Inflammatory macrophage treated with lipopolysaccharide for 1 hour (primary cell): ENCODE measurements at places on chromosomes 13 and 19.

DNA sequence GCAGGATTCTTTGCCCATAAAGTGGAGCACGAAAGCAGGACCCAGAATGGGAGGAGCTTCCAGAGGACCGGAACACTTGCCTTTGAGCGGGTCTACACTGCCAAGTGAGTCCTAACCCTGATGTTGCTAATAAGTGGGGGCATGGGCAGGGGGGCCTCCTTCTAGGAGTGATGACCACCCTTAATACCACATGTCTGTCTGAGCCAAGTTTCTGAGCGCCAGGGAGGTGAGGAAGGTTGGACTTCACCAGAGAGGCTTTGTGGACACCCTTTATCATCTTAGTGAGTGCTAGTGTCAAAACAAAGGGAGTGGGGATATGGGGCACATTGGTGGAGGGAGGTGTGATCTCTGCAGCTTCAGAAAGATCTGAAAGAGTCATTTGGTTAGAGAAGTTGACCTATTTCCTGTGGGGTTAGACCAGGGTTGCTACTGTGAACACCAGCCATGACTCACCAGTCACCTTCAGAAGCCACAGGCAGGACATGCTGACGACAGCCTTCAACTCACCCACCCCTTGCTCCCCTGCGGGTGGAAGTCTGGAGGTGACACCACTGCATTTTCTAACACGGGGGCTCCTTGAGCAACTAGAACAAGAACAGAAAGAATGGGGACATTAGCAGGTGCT, 8.8 kb downstream of the ALOX5AP start:
- DNase-seq: peak; percentile 80

GRCh38 chr19:12092956-12093355, 28.4 kb downstream of the ZNF844 start:
- DNase-seq: no peak

DNA sequence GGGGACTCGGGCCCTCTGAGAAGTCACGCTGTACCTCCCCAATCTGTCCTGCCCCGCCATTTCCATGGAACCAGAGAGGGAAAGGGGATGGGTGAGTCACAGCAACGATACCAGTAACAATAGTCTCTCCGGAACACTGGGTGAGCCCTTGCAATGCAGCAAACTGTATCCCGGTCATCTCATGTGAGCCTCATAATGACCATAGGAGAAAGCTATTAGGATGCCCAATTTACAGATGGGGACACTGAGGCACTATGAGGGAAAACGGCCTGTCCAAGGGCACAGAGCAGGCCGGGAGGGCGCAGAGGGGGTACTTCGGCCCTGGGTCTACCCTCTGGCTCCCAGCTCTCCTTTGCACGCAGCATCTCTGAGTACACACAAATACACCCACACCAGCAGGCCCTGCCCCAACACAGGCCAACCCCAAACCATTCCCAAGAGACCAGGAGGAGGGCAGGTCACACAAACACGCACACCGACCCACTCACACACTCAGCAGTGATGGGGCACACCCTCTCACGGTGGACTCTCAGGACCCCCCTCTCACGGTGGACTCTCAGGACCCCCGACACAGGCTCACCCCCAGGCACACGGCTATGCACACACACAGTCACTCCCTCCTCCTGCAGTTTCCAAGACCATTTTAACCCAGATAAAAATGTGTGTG, 18.2 kb downstream of the LRRC4B start:
- DNase-seq: no peak

- no peak for DNase-seq
Measured at GRCh38 chr13:76929851-76930374, 18.4 kb upstream of the ACOD1 start.

DNA sequence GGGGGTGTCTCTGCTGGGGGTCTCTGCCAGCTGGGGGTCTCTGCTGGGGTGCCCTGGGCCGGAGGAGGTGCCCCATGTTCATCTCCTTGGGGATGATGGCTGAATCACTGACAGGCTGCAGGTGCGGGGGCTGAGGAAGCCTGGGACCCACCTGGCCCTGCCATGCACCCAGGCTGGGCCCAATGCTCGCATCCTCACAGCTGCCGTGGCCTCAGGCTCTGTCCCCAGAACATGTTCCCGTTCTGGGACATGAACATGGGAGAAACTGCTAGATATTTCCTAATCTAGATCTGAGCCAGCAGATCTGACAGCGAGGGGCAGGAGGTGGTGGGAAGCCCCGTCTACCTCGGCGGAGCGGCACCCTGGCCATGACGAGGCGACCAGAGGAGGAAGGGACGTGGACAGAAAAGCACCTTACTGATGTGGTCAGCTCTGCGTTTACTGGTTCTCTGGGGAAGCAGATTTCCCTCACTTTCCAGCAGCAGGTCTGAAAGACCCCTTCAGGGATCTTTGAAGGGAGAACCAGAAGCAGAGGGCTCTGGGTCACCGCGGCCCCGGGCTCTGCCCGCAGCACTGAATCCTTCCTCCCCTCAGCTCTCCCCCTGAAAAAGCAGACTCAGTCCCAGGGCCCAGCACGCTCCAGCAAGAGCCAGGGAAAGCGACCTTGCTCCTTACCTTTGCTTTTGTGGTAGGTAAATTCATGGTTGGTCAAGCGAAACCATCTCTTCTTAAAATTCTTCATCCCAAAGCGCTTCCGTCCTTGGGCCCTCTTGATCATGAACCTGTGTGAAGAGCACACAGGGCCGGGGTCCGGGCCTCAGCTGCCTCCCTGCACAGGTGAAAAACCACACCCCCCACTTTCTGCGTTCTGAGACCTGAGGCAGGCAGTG, 26.5 kb upstream of the C13orf46 start:
- no peak for DNase-seq

DNA sequence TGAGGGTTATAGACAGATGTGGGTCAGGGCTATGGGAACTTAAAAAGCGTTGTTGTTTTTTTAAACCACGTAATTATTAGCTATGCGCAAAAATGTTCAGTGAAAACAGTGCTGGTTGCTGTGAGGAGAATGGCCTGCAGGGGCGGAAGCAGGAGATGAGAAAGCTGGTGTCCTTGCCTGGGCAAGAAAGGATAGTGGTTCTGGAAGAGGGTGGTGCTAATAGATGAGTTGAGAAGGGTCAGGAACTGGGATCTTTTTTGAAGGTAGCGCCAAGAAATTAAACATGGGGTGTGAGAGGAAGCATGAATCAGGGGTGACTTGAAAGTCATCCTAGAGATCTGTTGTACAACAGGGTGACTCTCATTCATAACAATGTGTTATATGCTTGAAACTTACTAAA, 4.8 kb upstream of the SMG9 start:
- peak; percentile 30 for DNase-seq

DNA sequence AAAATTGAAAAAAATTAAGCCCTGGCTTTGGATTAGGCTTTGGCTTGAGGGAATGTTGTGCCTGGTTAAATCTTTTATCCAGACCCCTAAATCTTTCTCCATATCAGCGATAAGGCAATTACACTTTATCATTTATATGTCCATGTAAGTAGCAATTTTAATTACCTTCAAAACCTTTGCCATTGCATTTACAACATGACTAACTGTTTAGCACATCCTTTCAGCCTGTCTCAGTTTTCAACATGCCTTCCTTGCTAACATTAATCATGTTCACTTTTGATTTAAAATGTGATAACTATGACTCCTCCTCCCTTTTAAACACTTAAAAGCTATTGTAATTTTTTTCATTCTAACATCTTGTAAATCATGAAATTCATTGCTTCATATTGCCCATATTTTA, 583.7 kb downstream of the SLITRK1 start:
- no peak for DNase-seq

DNA sequence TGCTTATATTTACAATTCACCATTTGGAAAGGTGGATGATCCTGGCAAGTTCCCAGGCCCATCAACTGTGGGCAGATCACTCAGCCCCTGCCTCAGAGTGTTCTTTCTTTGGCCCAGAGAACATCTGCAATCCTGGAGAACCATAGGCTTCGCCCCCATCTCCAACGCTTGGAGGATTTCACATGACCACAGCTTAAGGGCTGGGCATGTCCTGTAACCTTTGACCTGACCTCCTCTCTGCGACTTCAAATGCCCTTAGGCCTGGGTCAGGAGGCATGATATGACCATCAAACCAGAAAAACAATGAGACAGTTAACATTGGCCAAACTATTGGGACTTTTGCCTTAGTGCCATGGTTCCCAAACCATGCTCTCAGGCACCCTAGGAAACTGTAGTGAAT, 7.2 kb upstream of the MBNL2 start:
- DNase-seq: no peak

GRCh38 chr13:95650696-95651095, 6.2 kb upstream of the DZIP1 start:
- peak; percentile 82 for DNase-seq

DNA sequence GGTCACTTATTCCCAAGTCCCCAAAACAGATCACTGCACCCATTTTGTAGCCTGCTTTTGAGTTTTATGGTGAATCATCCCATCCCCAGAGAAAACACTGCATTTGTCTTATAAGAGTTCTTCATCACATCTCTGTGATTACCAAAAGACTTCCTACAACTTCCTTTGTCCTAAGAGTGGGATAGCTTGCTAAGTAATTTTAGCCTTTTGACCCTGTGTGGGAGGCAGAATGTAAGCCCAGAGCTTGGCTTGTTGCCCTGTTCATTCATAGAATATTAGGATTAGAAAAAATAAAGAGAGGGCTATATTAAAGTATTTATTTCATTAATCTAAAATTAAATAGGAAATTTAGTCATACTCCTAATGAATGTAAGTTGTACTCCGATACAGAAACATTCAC, 213.3 kb downstream of the MZT1 start:
- DNase-seq: no peak

GRCh38 chr19:2517881-2518601, 42.1 kb downstream of the GADD45B start:
- DNase-seq: no peak

DNA sequence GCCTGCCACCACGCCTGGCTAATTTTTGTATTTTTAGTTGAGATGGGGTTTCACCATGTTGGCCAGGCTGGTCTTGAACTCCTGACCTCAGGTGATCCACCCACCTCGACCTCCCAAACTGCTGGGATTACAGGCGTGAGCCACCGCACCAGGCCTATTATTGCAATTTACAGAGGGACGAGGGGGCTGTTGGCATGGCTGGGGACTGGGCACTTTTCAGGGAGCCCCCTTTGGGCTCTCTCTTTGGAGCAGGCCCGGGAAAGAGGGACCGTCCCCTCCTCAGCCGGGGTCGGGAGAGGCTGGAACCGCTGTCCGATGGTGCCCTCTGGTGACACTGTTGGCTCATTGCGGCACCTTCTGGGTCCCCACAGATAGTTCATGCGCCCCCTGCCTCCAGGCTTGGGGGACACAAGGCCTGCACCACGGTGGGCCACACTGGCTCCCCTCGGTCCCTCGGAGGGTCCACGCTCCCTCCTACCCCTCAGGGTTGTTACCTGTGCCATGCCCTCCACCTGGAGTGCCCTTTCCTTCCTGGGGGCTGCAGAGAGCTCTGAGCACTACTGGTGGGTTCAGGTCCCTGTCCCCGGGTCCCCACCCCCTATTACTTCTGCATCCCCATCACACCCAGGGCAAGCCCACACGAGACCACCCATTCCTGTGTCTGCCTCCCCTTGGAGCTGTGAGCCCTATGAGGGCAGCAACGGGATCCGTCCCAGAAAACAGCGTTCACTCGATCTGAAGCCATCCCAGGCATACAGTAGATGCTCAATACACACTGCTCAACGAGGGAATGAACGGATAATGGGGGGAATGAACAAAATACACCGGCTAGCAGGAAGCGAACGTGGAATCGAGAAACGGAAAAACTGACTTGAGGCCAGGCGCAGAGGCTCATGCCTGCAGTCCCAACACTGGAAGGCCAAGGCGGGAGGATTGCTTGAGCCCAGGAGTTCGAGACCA, 12.5 kb downstream of the FEM1A start:
- DNase-seq: peak; percentile 33

- DNase-seq: no peak
Measured at GRCh38 chr13:113658836-113659235, 838 bp upstream of the ATP4B start.

GRCh38 chr13:78376033-78376432, 227.3 kb downstream of the POU4F1 start:
- peak; percentile 62 for DNase-seq

GRCh38 chr19:46296722-46297461, at the start of gene HIF3A:
TSS of gene HIF3A (plus strand) at chr19:46297042. CDS start at chr19:46297077, 35 bp downstream.
- DNase-seq: peak; percentile 22

- DNase-seq: no peak
Measured at GRCh38 chr19:5222821-5223321, 117.7 kb downstream of the PTPRS start.

GRCh38 chr13:39091586-39091985, 53.3 kb downstream of the NHLRC3 start:
- DNase-seq: no peak

DNA sequence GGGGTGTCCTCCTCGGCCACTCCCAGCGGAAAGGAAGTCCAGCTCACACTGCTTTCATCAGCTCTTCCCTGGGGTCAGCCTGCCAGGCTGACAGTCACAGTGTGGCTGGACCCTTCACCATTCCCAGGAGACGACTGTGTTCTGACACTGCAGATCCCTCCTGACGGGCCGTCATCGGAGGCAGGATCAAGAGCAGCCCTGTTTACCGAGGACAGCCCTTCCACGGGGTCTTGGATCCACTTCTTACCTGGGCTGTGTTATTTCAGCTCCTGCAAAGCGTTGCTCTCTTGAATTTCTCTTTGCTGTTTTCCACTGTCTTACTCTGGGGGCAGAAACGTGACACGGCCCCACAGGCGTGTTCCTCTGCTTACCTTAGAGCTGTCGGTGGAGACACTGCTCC, 149.9 kb upstream of the SOX1 start:
- no peak for DNase-seq

- DNase-seq: no peak
Measured at GRCh38 chr13:34030782-34031181, 212.8 kb downstream of the RFC3 start.
